ENCODE measurements at places on chromosomes 5 and 9. TPM values are rescaled to one million over a fixed set of nuclear protein-coding genes. Genes with fewer than 3 reads are reported as not detected.

DNA sequence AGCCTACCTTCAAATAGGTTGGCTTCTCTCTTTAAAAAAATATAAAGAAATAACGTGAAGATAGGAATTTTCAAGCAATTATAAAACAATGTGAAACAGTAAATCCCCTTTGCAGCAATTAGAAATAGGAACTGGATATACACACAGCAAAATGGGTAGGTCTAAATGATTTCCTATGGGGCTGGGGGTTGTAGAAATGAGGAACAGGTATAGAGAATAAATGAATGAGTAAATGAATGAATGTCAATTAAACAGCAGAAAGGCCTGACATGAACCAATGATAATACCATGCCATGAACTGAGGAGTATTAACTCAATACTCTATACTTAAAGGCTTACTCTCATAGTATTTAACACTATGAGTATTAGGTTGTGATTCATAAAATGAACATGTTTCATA, 21.6 kb downstream of the SSBP2 start:
- H3K27ac ChIP-seq: no peak overlapping the region
- H3K36me3 ChIP-seq: peaks cover under 1% of the 10 kb centered on the region
- H3K4me3 ChIP-seq: no peak overlapping the region
- no peaks in the 10 kb centered on the region for H3K27me3 ChIP-seq
- peaks cover 3% of the 10 kb centered on the region for H3K4me1 ChIP-seq

- H3K36me3 ChIP-seq: no peaks in the 10 kb centered on the region
- no peak overlapping the region for H3K27ac ChIP-seq
- no peak overlapping the region for H3K4me3 ChIP-seq
- DNase-seq: no peak
These were observed 395.4 kb downstream of the NTRK2 start for GRCh38 chr9:85064811-85065371.

DNA sequence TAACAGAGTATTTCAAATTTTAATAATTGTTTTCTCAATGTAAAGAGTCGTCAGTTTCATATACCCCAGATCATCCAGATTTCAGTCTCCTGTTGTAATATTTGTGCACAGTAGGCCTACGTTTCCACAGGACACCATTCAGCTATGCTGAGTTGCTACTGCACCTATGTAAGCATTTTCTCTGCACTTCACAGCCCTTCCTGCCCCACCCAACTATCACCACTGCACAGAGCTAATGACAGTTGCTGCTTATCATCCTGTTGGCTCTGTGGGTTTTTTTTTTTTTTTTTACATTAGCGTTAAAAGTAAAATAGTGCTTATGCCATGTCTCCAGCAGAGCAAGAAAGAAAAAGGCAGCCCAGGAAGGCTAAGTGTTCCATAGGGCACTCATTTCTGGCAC, 5.9 kb upstream of the PRKACG start:
- peaks cover 3% of the 10 kb centered on the region for H3K4me1 ChIP-seq
- H3K36me3 ChIP-seq: no peaks in the 10 kb centered on the region
- no peak overlapping the region for H3K4me3 ChIP-seq
- DNase-seq: no peak
- no peaks in the 10 kb centered on the region for H3K27me3 ChIP-seq
- no peak overlapping the region for H3K27ac ChIP-seq

DNA sequence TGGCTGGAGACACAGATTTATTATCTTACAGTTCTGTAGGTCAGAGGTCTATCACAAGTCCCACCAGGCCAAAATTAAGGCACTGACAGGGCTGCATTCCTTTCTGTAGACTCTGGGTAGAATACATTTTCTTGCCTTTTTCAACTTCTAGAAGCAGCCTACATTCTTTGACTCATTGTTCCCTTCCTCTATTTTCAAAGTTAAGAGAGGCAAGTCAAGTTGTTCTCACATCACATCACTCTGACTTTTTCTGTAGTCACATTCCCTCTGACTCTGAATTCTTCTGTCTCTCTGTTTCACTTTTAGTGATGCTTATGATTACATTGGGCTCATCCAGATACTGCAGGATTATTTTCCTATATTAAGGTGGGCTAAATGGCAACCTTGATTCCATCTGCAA, 119.0 kb downstream of the MELK start:
- DNase-seq: no peak
- no peaks in the 10 kb centered on the region for H3K36me3 ChIP-seq
- no peak overlapping the region for H3K27ac ChIP-seq
- peaks cover 4% of the 10 kb centered on the region for H3K27me3 ChIP-seq
- no peak overlapping the region for H3K4me3 ChIP-seq

GRCh38 chr5:78633700-78634099, 14.9 kb downstream of the LHFPL2 start:
- peaks cover 3% of the 10 kb centered on the region for H3K27me3 ChIP-seq
- DNase-seq: no peak
- peaks cover 28% of the 10 kb centered on the region for H3K4me1 ChIP-seq
- H3K27ac ChIP-seq: no peak overlapping the region
- H3K36me3 ChIP-seq: peaks cover 34% of the 10 kb centered on the region

GRCh38 chr9:125183054-125183453, 6.5 kb downstream of the PPP6C start:
- no peak for DNase-seq
- H3K27me3 ChIP-seq: peaks cover 3% of the 10 kb centered on the region

Gene ARID3C
- total RNA-seq: not detected

Gene PCDHGA10
- total RNA-seq: 43.0 TPM

All from endothelial cell (in vitro differentiated cells).